H7 (cell line): ENCODE measurements at places on chromosomes 1 and 21. TPM values are rescaled to one million over a fixed set of nuclear protein-coding genes. Genes with fewer than 3 reads are reported as not detected.

Gene HES4
- total RNA-seq, result 11.3 and 17.5 TPM in 2 replicates

Gene TMEM82
- total RNA-seq, result 1.00 and 2.2 TPM in 2 replicates

Gene PTGER3
- total RNA-seq, result 0.03 and 0.11 TPM in 2 replicates

Gene CDCA8
- 46.9 and 55.4 TPM in 2 replicates for total RNA-seq

Gene WDR64
- not detected in 2 replicates for total RNA-seq

Gene OR2T5
- not detected in 2 replicates for total RNA-seq

Gene KPNA6
- 101 and 111 TPM in 2 replicates for total RNA-seq

Gene SYPL2
- 1.1 and 4.4 TPM in 2 replicates for total RNA-seq

Gene AKIRIN1
- 268 and 318 TPM in 2 replicates for total RNA-seq

Gene FAM72D
- 13.6 and 22.8 TPM in 2 replicates for total RNA-seq

Gene SAMSN1
- 0.15 and 0.90 TPM in 2 replicates for total RNA-seq

Gene FCRL5
- total RNA-seq, result 0.14 TPM in 1 of 2 replicates, not detected in the other
